Right ventricle myocardium superior (tissue), 1 donor: ENCODE measurements at places on chromosomes 16 and 17.

GRCh38 chr17:3965118-3965800, 1.0 kb upstream of the ATP2A3 start:
- peak; percentile 77 for DNase-seq

DNA sequence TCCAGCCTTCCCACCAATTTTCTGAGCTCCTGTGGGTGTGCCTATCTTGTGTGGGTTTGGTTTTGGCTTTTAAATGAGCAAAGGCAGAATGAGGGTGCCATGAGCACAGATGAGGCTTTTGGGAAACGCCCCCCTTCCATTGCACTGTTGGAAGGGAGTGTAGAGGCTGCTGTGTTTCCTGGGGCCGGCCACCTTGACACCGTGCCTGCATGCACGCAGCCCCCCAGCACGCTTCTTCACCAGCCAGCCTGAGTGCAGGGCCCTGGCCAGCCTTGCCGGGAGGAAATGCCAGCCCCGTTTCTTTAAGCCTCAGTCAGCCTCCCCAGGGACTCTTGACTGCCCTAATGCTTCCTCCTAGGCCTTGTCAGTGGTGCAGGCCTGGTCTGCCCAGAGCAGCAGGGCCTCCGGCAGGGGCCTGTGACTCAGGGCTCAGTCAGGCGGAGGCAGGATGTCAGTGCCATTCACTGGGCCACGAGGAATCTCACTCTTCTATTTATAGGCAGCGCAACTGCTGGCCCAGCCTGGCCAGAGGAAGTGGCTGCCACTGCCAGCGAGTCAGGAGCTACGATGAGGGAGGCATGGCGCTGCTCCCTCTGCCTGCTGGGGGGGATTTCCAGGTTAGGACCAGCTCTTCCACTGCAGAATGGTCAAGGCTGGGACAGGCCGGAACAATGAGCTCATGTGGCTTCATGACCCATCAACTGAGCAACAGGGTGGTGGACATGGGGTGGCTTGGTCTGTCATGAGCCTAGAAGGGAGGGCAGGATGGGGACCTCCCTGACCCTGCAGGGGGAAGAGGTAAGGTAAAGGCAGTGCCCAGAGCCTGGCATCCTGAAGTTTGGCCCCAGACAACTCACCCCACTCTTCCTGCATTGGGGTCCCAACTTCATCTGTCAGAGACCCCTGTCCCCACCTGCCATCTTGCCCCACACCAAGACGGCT, 205.2 kb downstream of the RAB11FIP4 start:
- peak; percentile 83 for DNase-seq

- DNase-seq: peak; percentile 47
Observed at GRCh38 chr17:62619417-62620155, 7.9 kb upstream of the MRC2 start.

GRCh38 chr17:58371300-58371950, 19.4 kb upstream of the SUPT4H1 start:
- no peak for DNase-seq

GRCh38 chr17:2865228-2865627, 69.0 kb downstream of the RAP1GAP2 start:
- DNase-seq: no peak

GRCh38 chr17:31646642-31647041, 212.4 kb downstream of the COPRS start:
- no peak for DNase-seq

- no peak for DNase-seq
Observed at GRCh38 chr17:18928628-18929125, 23.3 kb upstream of the SLC5A10 start.

DNA sequence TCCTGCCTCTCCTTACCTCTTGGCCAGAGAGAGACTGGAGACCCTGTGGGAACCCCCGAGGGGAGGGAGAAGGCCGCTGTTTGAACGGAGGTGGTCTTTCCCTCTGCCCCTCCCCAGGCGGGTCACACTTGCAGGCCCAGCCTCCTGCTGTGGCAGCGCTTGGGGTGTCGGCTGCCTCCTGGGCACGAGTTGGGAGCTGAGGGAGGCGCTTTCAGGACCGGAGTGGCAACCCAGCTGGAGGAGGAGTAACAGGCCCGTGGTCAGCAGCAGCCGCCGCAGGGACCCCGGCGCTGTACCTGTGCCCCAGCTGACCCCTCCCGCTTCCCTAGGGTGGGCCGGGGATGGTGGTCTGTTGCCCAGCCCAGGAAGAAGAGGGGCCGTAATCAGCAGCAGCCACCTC, 278.3 kb downstream of the SEC14L1 start:
- DNase-seq: no peak

- no peak for DNase-seq
Observed at GRCh38 chr17:13044572-13045065, 26.8 kb upstream of the ELAC2 start.

DNA sequence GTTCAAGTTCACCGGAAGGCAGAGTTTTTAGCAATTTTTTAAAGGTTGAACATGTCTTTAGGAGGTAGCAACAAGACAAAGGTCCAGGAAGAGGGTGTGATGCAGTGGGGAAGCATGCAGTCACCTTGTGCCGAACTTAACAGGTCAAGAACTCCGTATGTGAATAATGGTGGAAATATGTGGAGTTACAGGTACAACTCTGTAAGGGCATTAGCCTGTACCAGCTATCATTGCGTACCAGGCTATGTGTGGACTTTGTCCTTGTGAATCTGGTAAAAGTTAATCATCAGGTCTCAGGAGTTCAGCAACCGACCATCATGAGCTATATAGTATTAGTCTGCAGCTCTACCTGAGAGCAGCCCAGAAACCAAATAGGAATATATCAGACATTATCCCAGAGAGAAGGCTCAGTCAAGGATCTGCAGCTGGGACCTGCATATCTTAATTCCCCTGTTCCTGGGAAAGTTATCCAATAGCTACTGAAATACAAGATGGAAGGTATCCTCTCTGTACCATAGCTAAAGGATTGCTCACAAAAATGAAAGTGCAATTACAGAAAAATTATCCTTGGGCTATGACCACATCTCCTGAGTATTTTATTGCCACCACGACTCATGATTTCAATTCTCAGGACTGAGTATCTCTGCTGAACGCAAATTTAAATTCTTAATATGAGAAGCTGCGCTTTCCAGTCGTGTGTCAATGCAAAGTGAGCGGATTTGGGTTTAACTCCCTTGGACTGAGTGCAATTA, 469.3 kb downstream of the CDH13 start:
- no peak for DNase-seq

DNA sequence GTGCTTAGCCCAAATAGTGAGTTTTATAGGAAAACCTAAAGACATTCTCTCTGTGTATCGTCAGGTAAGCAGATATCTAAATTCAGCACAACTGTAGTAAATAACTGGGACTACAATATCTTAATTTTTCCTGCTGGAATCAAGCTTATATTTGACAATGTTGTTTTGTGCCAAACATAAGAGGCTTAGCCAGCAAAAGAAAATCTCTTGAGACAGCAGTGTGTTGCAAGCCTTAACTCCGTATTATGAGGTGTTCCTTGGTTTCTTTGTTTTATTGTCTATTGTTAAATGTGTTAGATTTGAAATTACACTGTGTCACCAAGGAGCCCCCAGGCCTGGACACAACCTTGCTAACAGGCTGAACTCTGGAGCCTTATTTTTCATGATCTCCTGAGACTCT, 1570.6 kb upstream of the GOT2 start:
- DNase-seq: no peak

DNA sequence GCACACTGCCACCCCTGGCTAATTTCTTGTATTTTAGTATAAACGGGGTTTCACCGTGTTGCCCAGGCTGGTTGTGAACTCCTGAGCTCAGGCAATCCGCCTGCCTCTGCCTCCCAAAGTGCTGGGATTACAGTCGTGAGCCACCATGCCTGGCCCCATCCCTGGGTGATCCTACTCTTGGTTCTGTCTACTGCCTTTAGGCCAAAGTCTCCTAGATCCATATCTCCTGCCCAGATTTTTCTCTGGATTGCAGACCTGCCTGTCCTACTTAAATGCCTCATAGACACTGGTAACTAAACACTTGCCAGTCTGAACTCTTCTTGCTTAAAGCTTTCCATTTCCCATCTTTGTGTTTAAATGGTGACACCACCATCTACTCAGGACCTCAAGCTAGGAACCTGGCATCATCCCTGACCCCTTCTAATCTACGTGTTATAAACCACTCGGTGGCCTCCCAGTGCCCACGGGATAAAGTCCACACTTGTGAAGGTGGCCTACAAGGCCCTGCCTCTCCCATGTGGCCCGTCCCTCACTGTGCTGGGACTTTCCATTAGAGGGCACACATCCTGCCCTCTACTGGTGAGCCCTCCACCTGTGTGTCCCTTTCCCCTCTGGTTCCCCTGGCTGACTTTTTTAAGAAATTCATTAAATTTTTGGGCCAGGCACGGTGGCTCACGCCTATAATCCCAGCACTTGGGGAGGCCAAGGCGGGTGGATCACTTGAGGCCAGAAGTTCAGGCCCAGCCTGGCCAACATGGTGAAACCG, 51.1 kb downstream of the USP43 start:
- no peak for DNase-seq

GRCh38 chr17:57447990-57448758, 191.9 kb downstream of the MSI2 start:
- no peak for DNase-seq

DNA sequence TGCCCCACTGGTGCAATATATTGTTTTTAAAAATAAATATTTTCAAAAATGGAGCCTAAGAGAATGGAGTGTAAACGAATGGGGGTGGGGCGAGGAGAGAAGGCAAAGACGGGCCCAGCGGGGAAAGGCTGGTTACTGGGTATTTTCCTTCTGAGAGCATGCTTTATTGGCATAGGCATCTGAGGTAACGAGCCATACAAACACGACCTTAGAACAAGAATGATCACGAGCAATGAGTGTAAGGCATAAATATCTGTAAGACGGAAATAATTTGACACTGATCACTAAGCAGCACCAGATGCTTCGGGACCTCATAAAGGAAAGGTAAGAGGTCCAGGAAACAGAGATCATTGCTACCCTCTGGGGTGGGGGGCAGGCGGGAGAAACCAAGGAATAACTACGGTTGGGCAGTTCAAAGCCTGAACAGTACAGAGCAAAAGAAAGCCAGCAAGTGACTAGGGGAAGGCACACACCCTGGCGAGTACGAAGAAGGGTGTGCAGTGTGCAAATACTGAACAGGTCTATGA, 959 bp downstream of the SSH2 start:
- DNase-seq: no peak

DNA sequence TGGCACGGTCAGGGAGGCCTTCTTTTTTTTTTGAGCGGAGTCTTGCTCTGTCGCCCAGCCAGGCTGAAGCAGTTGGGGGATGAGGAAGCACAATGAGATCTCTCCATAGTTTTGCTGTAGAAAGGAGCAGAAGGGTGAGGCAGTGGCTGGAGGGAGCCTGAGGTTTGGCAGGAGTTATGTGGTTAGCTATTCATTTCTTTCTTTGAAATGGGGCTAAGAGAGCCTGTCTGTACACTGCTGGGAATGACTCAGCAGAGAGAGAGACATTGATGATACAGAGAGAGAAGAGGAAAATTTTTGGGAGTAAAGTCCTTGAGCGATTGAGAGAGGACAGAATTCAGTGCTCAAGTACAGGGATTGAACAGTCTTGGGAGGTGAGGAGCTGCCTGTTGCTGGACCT, 22.1 kb downstream of the NOS2 start:
- no peak for DNase-seq

- no peak for DNase-seq
Observed at GRCh38 chr17:68004201-68004600, 7.9 kb upstream of the C17orf58 start.

DNA sequence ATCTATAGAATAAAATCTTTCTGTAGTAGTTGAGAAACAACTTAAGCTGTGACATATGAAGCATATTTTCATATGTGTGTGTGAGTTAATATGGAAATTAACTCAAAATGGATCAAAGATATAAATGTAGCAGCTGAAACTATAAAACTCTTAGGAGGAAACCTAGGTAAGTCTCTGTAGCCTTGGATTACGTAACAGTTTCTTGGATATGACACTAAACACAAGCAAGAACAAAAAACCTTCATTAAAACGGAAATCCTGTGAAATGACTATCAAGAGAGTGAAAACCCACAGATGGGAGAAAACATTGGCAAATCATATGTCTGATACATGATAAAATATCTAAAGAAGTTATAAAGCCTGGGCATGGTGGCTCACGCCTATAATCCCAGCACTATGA, 104.4 kb downstream of the VPS53 start:
- DNase-seq: no peak

DNA sequence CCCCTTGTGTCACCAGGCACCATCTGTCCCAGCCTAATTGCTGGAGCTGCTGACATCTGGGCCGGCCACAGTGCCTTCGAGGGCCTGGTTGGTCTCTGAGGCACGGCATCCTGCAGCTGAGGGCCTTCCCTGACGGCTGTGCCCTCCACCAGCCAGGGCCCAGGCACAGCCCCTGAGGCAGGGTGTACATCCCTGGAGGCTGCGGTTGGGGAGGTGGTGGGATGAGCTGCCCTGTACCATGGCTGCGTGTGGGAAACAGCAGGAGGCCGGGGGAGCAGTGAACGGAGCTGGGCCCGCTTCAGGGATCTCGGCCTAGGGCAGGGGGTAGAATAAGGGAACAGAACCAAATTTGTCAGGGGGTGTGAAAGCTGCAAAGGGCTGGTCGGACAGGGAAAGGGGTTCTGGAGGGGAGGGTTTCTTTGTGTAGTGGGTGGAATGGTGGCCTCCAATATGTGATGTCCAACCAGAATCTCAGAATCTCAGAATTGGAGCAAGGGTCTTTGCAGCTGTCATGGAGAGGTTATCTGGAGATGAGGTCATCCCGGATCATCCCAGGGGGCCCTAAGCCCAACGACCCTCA, 10.0 kb upstream of the SLC38A10 start:
- no peak for DNase-seq

DNA sequence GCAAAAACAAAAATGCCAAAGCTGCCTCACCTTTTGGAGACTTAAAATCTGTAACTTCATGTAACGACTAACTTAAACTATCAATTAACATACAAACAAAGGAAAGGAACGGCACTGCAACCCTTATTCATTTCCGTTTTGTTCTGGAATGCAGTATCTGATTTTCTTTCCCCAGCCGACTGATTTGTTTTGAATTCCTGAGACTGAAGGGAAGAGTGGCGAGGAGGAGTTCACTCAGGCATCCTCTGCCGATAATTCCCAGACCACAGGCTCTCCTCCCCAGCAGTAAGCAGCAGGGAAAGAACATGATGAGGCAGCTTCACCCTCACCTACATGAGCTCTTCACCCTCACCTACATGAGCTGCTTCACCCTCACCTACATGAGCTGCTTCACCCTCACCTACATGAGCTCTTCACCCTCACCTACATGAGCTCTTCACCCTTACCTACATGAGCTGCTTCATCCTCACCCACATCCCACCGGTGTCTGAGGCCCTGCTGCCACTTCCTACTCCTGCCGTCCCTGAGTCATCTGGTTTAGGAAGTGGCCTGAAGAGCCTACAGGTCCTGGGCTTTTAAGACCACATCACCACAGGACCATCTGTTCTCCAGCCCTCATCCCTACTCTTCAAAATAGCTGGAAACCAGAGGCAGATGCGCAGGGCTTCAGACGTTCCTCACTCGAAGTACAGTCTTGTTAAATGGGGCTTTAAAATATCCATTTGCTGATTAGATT, 168.0 kb upstream of the RPH3AL start:
- DNase-seq: no peak
